ENCODE measurements at places on chromosomes 4 and X. TPM values are rescaled to one million over a fixed set of nuclear protein-coding genes. Genes with fewer than 3 reads are reported as not detected.
A peak's percentile ranks its signal among the peaks of the same experiment; 100 is the strongest.

DNA sequence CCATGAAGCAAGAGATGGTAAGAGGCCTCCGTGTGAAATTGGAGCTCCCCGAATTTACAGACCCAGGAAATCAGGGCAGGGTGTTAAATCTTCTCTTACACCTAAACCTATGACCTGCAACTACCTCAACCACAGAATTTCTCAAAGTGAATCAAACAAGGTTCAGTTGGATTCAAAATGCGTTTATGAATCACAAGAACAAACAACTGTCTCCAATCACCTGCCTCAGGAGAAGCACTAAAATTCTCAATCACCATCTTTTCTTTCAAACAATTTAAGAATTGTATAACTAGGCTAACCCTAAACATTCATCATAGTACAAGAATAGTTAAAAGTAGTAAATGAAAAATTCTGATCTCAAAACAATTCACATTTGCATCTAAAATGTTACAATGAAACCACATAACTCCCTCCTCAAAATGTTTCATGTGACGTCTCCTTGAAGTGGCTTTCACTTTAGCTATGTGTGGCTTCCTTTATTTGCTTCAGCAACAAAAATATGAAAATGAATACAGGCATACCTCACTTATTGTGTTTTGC, 19.2 kb downstream of the PPP3CA start:
- no peak overlapping the region for H3K27ac ChIP-seq
- H3K27me3 ChIP-seq: no peaks in the 10 kb centered on the region
- no peak overlapping the region for H3K4me3 ChIP-seq
- no peak for DNase-seq
- no peaks in the 10 kb centered on the region for H3K4me1 ChIP-seq

- no peaks in the 10 kb centered on the region for H3K27me3 ChIP-seq
- DNase-seq: no peak
- peaks cover 26% of the 10 kb centered on the region for H3K4me1 ChIP-seq
- no peak overlapping the region for H3K4me3 ChIP-seq
Observed at GRCh38 chr4:185280608-185281007, 71.2 kb downstream of the SNX25 start.

DNA sequence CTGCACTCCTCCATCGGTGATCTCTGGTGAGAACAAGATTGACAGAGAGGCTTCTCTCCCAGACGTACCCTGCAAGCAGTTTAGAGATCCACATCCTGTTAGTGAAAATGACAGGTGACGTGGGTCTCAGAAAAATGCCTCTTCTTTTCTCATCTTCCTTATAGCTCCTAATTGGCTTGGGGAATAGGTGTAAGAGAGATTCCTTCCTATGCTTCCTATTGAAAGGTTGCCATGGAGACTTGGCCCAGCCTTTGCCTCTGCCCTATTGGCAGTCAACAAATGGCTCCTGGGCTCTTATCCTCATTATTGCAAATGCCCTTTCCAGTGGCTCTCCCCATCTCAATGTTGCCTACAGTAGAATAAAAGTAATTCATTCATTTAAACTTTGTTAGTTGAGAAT, 26.5 kb upstream of the DGKK start:
- no peak overlapping the region for H3K27ac ChIP-seq
- no peaks in the 10 kb centered on the region for H3K4me1 ChIP-seq
- H3K36me3 ChIP-seq: no peaks in the 10 kb centered on the region
- no peak overlapping the region for H3K4me3 ChIP-seq
- H3K27me3 ChIP-seq: no peaks in the 10 kb centered on the region

GRCh38 chr4:76606645-76607265, 171.7 kb downstream of the SHROOM3 start:
- peaks cover 36% of the 10 kb centered on the region for H3K4me1 ChIP-seq
- peak overlapping the region; percentile 27 for H3K27ac ChIP-seq
- no peaks in the 10 kb centered on the region for H3K36me3 ChIP-seq
- H3K4me3 ChIP-seq: no peak overlapping the region

The EREG gene
- total RNA-seq: 0.14 TPM

DNA sequence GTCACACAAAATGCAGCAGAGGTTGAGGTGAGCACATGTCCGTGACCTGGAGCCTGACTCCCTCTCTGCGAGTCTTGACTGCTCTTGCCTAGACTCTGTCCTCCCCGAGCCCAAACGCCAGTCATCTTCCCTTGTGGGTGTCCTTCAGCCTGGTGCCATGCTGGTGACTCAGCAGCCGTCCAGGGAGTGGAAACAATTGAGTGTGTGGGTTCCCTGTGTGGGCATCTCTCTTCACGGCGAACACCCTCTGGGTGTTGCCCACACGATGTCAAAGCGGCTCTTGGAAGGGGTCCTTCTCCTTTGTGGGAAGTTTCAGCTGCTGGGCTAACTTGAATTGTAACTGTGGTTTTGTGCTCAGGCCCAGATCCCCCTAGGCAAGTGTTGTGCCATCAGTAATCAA, 17.5 kb upstream of the MSANTD1 start:
- no peaks in the 10 kb centered on the region for H3K4me1 ChIP-seq
- no peak for DNase-seq
- H3K27ac ChIP-seq: no peak overlapping the region
- no peak overlapping the region for H3K4me3 ChIP-seq
- H3K27me3 ChIP-seq: no peaks in the 10 kb centered on the region

The CENPI gene
- 5.0 TPM for total RNA-seq

DNA sequence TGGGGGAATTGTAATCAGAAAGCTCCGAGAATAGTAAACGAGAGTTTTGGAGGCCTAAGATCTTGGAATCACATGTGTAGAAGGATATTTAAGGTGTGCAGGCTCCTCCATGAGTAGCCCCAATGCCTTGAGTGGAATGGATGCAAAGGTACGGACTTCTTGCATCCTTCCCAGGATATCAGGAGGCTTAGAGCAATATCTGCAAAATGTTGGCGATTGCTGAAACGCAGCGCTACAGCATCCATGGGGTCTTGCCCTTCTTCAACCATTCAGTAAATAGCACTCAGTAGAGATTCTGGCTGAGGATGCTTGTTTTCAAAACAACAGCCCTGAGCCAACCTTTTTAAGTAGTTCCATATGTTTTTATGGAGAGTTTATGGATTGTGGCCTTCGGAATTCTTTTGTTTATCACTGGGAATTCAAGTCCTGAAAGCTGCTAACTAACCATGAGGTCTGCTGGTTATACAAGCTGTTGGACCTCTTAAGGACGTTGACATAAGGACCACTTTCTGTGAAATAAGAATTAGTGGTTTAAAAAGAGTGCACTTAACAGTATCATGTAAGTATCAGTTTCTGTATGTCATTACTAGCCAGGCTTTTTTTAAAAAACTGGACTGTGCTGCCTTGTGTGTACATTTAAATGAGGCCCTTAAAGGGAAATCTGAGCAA, 228.8 kb upstream of the PGRMC2 start:
- no peak overlapping the region for H3K4me3 ChIP-seq
- no peaks in the 10 kb centered on the region for H3K36me3 ChIP-seq
- H3K27ac ChIP-seq: peak overlapping the region; percentile 92
- DNase-seq: peak; percentile 71
- peaks cover 38% of the 10 kb centered on the region for H3K4me1 ChIP-seq
- H3K27me3 ChIP-seq: no peaks in the 10 kb centered on the region

The TRAPPC11 gene
- 26.3 TPM for total RNA-seq

- H3K27me3 ChIP-seq: no peaks in the 10 kb centered on the region
- H3K27ac ChIP-seq: peak overlapping the region; percentile 65
- H3K36me3 ChIP-seq: peaks cover 35% of the 10 kb centered on the region
- H3K4me1 ChIP-seq: peaks cover 32% of the 10 kb centered on the region
Observed at GRCh38 chr4:48899432-48899749, 7.2 kb downstream of the OCIAD2 start.

The UCHL1 gene
- total RNA-seq: 1,154 TPM

All from astrocyte (in vitro differentiated cells and primary cell).